Dermis blood vessel endothelial cell (primary cell): ENCODE measurements at places on chromosomes 7 and 10. TPM values are rescaled to one million over a fixed set of nuclear protein-coding genes. Genes with fewer than 3 reads are reported as not detected.

DNA sequence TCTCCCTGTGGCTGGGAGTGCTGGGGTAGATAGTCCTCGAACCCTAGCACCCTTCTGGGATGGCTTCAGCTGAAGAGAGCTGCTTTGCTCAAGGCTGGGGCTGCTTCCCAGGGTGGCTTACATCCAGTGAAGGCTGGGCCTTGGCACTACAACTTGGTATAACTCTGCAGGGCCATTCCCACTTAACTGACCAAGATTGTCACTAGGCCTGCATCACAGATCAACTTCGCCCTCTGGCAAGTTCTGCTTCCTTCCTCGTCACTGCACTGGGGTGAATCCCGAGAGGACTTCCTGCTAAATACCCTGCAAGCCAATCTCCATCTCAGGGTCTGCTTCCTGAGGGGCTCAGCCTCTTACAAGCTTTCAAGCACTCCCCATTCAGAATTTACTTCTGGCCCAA lies 195.2 kb downstream of the DOCK4 start:
- DNase-seq: no peak

DNA sequence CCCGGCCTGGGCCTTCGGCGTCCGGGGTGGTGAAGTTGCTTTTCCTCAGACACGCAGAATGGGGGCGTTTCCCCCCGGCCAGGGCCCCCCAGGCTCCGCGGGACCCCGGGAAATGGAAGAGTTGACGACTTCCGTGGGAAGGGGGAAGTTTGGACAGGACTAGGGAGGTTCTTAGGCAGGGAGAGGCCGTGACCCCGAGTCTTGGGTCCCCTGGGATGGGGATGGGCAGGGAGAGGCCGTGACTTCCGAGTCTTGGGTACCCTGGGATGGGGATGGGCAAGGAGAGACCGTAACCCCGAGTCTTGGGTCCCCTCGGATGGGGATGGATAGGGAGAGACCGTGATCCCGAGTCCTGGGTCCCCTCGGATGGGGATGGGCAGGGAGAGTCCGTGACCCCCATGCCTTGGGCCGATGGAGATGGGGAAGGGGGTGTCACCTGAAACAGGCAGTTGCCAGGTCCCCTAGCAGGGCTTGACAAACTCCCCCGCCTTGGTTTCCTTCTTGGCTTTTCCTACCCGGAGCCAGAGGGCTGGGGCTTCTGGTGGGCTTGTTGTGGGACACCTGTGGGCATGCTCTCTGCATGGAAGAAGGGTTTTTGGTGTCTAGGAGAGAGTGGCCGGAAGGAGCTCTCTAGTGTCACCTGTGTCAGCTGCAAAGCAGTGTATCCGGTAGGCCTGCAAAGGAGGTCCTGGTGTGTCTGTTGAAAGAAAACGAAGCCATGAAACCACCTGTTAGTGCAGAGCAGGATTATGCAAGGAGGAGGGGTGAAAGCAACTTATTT lies 1.1 kb downstream of the TRRAP start:
- DNase-seq: peak; percentile 39

DNA sequence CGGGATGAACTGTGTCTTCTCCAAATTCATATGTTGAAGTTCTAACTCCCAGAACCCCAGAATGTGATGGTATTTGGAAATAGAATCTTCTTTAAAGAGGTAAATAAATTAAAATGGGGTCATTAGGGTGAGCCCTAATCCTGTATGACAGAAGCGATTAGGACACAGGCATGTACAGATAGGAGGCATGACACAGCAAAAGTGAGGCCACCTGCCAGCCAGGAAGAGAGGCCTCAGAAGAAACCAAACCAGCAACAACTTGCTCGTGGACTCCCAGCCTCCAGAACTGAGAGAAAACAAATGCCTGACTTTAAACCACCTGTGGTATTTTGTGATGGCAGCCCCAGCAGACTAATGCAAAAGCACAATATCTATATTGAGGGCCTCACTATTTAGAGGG lies 214.3 kb downstream of the NEBL start:
- no peak for DNase-seq

- DNase-seq: no peak
Observed at GRCh38 chr7:130275826-130276297, 9.2 kb downstream of the CPA2 start.

GRCh38 chr10:118505363-118505762 lies 90.1 kb downstream of the PRLHR start:
- no peak for DNase-seq

- DNase-seq: no peak
Observed at GRCh38 chr10:106440767-106441166, 723.7 kb downstream of the SORCS1 start.

DNA sequence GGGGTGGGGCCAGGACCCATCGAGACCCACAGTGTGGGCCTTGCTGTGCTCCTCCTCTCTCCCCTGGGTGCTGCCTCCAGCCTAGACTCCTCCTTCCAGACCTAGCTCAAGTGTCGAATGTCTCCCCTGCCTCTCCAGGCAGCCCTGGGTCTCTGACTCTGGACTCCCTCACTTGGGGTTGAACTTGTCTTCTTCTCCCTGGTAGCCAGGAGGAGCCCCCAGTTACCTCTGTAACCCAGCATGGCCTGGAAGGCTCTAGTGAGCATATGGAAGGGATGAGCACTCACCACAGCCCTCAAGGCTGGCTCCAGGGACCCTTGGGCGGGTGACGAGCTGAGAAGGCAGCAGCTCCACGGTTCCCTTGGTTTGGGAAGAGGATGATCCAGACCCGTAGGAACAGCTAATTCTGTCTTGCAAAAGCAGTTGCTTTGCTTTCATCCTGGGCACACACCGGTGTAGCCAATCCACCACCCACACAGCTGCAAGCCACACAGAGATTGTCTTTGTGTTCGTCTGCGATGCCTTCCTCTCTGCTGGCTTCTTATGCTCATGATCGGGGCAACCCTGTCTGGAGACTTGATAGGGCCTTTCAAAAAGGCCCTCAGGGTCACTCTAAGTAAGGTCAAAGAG lies 52.3 kb upstream of the ANTXRL start:
- no peak for DNase-seq

GRCh38 chr10:86687750-86688149 lies 19.4 kb downstream of the LDB3 start:
- no peak for DNase-seq

GRCh38 chr7:128938544-128939074 lies 882 bp downstream of the IRF5 start:
- no peak for DNase-seq

GRCh38 chr7:117017017-117017451 lies 63.7 kb downstream of the ST7 start:
- DNase-seq: no peak

APBB1IP gene
- 0.05 and 0.17 TPM in 2 replicates for total RNA-seq

PLA2G12B gene
- 0.09 and 0.17 TPM in 2 replicates for total RNA-seq
